ENCODE measurements at places on chromosomes 3 and 15.
A peak's percentile ranks its signal among the peaks of the same experiment; 100 is the strongest.

DNA sequence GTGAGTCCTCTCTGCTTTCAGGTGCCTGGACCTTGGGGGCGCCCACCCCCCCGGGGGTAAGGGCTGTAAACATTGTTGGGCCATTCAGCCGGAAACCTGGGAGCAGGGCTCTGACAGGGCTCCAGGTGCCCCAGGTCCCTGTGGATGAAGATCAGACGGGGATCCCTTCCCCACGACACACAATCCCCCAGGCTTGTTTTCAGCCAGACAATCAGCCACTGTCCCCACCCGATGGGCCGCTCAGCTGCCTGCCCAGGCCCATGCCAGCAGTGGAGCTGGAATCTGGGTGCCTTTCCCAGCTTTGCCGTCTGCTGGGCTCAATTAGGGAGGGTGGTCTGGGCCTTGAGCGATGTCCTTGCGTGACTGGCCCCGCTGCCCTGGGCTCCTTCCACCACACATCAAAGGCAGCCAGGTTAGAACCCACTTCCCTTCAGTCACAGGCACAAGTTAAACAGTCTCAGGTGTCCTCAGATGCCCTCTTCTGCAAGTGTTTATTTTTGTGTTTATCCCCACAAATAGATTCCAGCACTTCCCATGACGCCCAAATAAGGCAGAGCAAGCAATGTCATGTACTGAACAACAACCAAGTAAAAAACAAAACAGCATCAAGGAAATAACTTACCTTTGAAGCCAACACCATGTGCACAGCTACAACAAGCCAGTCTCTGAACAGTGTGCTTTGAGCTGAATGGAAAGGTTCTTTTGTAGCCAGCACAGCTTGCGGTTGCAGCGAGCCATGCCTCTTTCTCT lies 77.0 kb upstream of the ALDH1A3 start:
- no peak for DNase-seq

- no peak for DNase-seq
Observed at GRCh38 chr3:88003115-88003755, 55.6 kb downstream of the CGGBP1 start.

DNA sequence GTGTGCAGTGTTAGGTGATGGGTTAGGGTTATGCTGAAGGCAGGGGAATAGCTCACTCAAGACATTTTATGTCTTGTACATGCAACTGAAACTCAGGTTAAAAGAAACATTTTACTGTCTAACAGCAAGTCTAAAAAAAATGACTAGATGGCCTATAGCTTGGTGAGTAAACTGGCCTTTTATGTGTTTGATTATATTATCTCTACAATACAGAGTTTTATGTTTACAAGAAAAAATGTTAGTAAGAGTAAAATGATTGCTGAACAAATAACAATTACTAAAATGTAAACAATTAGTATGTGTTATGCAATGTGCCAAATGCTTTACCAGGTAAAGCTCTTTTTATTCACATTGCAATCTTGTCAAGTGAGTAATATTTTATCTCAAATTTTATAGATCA lies 1039.6 kb downstream of the ROBO2 start:
- no peak for DNase-seq

- DNase-seq: no peak
Observed at GRCh38 chr15:37586976-37587375, 347.5 kb upstream of the TMCO5A start.

DNA sequence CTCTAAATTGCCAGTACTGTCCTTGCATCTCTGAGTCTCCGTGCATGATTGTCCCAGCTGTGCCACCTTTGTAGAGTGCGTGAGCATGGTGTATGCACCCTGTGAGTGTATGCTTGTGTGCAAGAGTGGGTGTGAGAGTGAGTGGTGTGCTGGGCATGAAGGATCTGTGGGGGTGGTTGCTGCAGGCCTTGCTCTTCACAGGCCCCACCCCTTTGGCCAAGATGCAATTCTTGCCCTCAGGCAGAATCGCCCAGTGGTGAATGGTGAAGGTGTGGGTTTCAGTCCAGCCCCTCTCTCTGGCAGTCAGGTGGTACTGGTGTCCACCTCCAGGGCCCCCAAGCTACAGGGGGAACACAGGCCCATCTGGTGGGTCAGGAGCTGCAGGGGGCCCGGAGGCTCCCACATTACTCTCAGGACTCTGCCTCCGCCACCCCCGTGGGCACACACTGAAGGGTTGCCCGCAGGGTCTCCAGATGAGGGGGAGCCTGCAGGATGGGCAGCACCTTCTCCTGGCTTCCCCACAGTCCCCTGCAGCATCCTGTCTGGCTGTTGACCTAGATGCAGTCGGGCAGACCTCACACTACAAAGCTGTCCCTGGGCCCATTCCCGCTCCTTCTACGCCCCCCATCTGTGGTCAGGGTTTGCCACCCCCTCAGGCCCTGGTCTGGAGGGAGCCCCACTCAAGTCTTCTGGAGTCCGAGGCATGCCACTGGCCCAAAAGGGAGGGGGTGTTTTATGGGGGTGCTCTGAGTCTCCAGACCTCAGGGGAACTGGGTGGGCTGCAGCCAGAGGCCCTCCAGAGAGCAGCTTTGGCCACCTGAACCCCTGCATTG lies 8.3 kb upstream of the ROPN1B start:
- no peak for DNase-seq

GRCh38 chr15:29736012-29736743 lies 86.1 kb downstream of the TJP1 start:
- DNase-seq: no peak

GRCh38 chr3:177817751-177818150 lies 620.5 kb upstream of the TBL1XR1 start:
- DNase-seq: no peak

DNA sequence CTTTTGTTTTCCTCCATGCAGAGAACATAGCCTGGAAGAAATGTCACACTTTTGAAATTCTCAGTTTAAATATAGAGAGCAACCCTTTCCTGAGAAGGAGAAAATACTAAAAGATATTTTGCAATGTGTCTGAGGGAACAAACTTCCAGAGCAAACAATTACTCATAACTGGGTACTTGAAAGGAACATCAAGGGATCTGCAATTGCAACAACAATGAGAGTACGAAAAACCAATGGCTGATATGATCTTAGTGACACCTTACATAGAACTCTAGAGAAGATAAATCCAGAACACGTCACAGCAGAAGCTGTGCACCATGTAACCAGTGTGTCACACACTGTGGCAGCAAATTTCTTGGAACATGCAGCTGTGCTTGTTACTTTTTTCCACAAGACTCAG lies 14.6 kb upstream of the ARPP21 start:
- DNase-seq: no peak

DNA sequence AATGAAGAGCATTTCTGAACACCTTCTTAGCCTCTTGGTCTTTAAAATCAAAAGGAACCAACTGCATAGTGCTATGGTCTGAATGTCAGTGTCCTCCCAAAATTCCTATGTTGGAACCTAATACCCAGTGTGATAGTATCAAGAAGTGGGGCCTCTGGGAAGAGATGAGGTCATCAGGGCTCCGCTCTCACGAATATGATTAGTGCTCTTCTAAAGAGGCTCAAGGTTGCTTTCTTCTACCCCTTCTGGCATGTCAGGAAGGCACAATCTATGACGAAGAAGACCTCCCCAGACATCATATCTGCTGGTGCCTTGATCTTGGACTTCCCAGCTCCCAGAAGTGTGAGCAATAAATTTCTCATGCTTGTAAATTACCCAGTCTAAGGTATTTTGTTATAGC lies 209.5 kb downstream of the MAGI1 start:
- no peak for DNase-seq

DNA sequence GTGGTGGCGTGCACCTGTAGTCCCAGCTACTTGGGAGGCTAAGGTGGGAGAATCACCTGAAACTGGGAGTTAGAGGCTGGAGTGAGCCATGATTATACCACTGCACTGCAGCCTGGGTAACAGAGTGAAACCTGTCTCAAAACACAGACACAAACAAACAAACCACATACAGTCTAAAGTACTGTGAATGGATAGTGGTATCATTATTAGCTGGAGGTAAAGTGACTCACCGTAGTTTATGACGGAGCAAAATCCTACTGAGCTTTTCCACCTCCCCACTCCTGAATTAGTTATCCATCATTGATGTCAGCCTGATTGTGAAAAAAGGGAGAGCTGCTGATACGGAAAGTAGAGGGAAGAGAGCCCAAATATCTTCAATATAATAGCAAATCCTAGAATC lies 3.2 kb upstream of the CNOT10 start:
- no peak for DNase-seq

DNA sequence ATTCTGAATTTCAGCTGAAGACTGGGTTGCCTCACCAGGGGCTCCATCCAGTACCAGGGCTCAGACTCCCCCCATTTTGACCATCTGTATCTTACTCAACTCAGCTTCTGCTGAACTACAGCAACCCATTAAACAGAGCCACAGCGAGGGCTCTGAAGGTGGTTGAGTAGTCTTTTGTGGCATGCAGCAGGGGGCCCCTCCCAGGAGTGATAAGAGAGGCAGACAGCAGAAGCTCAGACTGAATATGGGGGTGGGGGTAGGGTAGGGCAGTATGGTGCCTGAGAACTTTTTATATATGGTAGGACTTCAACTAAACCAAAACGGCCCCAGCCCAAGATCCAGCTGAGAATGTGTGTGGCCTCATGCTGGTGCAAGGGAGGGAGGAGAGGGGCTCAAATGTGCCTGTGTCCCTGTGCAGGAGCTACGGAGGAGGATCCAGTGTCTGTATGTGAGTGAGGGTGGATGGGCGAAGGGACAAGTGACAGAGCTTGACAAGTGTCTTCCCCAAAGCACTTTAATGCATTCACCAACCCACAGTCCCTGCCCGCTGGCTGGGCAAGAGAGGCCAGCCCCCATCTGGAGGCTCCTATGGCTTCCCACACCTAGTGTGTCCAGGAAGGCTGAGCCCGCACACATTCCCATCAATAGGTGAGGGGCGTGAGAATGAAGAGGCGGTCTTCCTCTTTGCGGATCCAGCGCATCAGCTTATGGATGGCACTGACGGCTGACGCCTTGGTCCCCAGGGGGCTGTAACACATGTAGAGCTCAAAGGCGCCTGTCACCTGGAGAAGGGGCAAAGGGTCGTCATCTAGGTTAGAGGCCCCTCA lies 4.9 kb upstream of the MST1R start:
- DNase-seq: no peak

- no peak for DNase-seq
Observed at GRCh38 chr15:80684697-80685096, 10.4 kb upstream of the ABHD17C start.

DNA sequence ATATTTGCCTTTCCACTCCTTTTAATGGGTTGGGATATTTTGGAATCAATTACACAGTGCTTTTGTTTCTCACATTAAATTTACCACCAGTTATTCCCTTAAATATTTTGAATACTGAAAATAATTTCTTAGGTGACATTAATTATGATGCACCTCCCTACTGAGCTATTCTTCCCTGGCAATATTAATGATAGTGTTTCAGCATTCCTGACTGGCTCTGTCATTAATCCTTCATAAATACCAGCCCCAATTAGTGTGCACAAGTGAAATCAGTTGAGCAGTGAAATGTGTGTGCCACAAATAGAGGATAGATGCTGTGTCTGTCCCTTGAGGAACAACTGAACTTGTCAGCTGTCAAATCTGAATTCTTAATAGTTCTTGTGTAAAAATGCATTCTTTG lies 304.0 kb downstream of the CACNA2D3 start:
- DNase-seq: no peak

DNA sequence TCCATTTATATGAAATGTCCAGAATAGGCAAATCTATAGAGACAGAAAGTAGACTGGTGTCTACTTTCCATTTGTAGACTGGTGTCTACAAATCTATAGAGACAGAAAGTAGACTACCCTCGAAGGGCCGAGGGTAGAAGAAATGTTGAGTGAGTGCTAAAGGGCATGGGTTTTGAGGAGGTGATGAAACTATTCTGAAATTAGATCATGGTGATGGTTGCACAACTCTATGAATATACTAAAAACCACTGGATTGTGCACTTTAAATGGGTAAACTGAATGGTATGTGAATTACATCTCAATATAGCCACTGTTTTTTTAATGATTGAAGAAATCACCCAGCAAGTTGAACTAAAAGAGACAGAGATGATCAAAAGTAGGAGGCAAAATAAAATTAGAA lies 27.9 kb downstream of the TP53BP1 start:
- DNase-seq: no peak

- DNase-seq: peak; percentile 68
Observed at GRCh38 chr15:90315278-90315982, 36.7 kb upstream of the ZNF774 start.

DNA sequence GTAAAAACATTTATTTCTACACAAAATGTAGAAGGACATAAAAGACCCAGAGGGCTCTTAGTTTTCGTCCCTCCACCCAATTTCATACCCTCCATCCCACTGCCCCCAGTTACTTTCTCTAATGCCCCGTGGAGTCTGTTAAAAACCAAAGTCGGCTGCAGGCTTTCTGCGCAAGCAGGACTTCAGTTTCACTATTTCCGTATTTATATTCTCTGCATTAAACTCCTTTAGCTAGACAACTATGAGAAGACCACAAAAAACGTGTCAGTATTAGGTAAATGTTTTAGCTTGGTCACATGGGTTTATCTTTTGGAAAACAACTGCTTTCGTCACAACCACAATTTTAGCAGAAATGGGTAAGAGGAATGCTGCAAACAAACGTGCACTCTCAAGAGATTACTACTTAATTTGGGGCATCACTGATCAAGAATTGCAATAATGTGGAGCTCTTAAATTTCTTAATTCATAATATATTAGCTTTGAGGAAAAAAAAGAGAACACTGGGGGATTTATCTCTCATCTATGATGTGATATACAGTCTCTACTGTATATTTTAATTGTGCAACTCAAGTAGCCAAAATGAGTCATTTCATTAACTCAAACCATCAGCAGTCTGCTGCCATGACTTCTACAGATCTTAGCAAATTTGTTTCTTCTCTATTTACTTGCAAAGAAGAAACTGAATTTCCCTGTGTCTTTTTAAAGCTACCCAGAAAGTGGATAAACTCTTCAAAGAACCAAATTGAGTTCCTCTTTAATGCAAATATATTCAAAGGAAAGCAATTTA lies 740 bp upstream of the NSMCE3 start:
- DNase-seq: no peak

GRCh38 chr3:15601046-15601398 lies 347 bp downstream of the HACL1 start:
- no peak for DNase-seq

DNA sequence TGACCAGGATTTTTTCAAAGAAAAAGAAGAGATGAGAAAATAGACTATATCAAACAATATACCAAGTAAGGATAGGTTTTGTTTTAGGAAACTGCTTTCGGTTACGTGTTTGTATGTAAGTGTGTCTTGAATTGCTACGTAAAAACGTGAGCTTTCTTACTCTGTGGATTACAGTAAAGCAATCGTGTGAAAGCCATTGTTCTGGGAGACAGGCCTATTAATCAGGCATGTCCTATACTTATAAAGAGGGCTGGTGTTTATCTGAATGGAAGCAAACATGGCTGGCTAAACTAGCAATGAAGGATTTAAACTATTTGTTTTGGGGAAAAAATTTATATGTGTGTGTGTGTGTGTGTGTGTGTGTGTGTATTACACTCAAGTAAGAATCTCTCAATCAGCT lies 2.6 kb downstream of the EHHADH start:
- DNase-seq: no peak

- DNase-seq: peak; percentile 20
Observed at GRCh38 chr3:112327371-112327951, 5.5 kb upstream of the CD200 start.

- no peak for DNase-seq
Observed at GRCh38 chr3:77412021-77412438, 372.1 kb downstream of the ROBO2 start.

Data from heart left ventricle (tissue), 16 donors.